Endothelial cell (in vitro differentiated cells): ENCODE measurements at places on chromosomes 7 and 10. TPM values are rescaled to one million over a fixed set of nuclear protein-coding genes. Genes with fewer than 3 reads are reported as not detected.

Gene NEUROD6
- total RNA-seq, result not detected

Gene PRDX3
- total RNA-seq, result 93.2 TPM

Gene BHLHA15
- 1.2 TPM for total RNA-seq

Gene ADAP1
- 1.7 TPM for total RNA-seq

Gene ELFN1
- total RNA-seq, result 10.6 TPM

- DNase-seq, result no peak
Measured at GRCh38 chr7:93175219-93175618, 27.0 kb upstream of the SAMD9L start.

GRCh38 chr10:78964952-78965633 lies 103.7 kb upstream of the ZMIZ1 start:
- DNase-seq, result peak; percentile 33

DNA sequence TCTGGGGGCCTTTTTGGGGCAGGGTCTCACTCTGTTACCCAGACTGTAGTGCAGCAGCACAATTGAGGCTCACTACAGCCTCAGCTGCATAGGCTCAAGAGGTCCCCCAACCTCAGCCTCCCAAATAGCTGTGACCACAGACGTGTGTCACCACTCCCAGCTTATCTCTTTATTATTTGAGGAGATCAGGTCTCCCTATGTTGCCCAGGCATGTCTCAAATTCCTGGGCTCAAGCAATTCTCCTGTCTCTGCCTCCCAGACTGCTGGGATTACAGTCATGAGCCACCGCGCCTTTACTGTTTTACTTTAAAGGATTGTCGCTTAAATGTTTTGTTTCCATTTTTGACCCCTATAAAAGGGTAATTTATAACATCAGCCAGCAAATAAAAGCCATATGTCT lies 502.6 kb upstream of the AUTS2 start:
- no peak for DNase-seq

- DNase-seq, result no peak
Measured at GRCh38 chr7:158317238-158318205, 270.1 kb downstream of the PTPRN2 start.

GRCh38 chr7:38425509-38425908 lies 152.1 kb upstream of the TARP start:
- no peak for DNase-seq

GRCh38 chr7:29282819-29283414 lies 88.3 kb downstream of the CHN2 start:
- DNase-seq, result no peak

GRCh38 chr10:60311821-60312220 lies 77.9 kb downstream of the ANK3 start:
- no peak for DNase-seq

DNA sequence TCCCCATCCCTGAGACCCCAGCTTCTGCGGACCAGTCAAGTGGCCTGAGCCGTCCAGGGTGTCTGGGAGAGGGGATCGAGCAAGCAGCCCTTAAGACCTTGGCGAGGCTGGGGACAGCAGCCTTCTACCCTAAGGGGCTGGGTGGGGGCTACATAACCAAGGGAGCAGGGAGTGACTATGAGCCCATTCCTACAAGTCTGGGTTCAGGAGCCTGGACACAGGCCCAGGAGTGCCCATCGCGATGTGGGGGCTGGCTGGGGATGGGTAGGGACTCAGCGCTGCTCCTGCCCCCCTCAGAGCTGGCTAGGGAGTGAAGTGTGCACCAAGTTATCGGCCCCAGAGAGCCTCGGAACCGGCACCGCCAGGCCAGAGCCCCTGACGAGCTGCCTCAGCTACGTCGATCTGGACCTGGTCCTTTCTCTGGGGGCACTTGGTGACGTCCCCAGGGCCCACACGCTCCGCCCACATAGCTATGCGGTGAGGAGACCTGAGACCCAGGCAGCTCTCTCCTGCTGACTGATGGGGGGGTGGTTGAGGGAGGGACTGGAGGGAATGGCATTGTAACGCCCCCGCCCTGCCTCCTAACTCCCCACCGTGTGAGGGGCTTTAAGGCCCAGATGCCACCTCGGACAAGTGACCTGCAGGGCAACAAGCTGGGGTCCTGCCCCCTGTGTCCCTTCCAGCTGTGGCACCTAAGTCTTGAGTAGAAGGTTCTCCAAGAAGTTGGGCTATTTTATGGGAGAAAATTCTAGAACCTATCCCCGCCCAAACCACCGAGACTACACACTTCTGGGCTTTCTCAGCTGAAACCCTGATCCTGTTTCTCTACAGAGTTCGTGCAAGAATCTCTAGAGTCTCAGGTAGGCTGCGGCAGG lies 2.5 kb downstream of the SAP25 start:
- no peak for DNase-seq

GRCh38 chr7:2814186-2814945 lies 29.7 kb downstream of the GNA12 start:
- DNase-seq, result no peak

DNA sequence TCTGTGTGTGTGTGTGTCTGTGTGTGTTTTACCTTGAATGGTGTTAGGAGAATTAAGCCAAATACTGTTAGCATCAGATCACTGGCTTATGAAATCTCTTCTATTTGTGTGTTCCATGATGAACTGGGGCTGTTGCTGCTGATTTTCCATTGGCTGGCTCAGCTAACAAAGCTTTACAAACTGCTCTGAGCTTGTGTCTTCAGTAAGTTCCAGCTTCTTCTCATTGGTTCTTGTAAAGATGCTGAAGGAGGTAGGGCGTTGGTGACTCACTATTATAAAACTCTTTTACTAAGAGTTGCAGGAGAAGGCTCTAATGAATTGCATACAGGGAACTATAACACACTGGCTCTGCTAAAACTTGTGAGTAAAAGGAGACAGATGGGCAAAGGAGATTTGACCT lies 136.4 kb upstream of the PRKCQ start:
- DNase-seq, result no peak

DNA sequence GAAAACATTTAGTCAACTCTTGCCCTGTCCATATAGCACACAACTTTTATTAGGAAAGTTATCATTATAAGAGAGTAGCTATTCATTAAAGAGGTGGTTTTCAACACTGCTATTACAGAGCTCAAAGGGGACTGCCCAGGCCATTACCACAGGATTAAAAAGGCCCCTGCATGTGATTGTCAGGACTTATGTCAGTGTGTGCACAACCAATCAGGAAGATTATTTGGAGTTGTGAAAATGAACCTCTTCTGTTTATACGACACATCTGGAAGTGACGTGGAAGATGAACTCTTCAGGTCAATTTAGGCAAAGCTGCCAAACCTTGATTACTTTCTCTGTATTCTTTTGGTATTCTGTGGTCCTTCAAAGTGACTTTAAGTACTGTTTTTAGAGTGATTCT lies 14.7 kb downstream of the CCNY start:
- no peak for DNase-seq

- no peak for DNase-seq
Measured at GRCh38 chr7:29974286-29974685, 15.3 kb downstream of the SCRN1 start.

DNA sequence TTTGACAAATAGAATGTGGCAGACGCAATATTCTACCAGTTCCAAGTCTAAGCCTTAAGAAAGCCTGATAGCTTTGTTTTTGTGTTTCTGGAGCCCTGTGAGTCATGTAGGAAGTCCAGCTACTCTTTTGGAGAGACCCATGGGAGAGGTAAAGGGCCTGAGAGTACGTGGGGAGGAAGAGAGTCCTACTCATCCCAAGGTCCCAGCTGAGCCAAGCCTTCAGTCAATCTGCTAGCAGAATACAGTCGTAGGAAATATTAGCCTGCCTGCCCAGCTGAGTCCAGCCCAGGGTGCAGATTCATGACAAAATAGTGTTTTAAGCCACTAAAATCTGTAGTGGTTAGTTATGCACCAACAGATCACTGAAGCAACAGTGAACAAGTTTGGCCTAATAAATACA lies 9.0 kb upstream of the GNA12 start:
- no peak for DNase-seq

- no peak for DNase-seq
Measured at GRCh38 chr7:118057404-118057803, 126.6 kb upstream of the LSM8 start.
